Hematopoietic multipotent progenitor cell treated with erythropoietin and hydrocortisone succinate and interleukin-3 and kit ligand, for 4 days (in vitro differentiated cells): ENCODE measurements at places on chromosomes 7 and 10.

DNA sequence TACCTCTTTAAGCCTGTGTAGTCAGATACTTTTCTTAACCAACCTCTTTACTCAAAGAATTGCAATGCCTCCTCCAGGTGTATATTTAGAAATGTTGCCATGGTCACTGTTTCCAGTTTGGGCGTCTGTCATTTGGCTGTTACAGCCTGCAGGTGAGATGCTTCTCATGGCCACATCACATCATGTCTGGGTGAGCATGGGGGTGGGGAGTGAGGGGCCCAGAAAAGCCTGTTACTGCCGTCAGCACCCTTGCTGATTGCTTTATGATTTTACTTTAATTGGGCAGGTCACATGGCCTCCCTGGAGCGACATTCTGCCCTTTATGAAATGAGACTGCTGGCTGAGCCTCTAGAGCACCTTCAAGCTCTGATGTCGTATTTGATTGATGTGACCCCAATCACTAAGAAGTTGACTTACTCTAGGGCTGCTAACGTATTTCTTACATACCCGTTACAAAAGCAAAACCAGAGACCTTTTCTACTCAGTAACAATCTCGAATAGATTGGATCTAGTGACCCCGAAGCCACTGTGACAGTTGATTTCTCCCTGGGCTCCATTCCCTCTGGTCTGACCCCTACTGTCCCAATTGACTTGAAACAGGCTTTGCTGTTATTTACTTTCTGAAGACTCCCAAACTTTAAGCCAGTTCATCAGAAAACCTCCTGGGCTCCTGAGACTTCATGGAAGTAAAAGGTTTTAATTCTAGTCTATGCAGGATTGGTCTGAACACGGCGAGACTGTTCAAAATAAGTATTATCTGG, 60.7 kb downstream of the OTUD1 start:
- no peak for DNase-seq

DNA sequence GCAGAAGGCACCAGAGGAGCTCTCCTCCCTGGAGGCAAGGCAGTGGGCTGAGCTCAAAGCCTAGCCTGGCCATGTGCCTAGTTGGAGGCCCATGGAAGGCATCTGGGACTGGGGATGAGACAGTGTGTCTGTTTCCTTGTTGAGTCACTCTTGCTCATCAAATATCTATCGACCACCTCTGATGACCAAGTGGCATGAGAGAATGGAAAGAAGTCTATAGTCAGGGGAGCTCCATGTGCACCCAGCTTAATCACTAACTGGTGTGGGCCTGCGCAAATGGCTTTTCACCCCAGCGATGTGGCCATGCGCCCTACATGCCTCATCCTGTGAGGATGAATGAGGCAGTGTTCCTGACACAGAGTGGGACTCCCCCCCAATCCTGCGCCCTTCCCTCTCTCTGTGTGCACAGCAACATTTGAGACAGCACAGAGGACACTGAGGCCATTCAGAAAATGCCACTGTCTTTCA, 229.9 kb downstream of the RPS24 start:
- no peak for DNase-seq

- DNase-seq, result no peak
These were observed 617.6 kb downstream of the PTPRN2 start for GRCh38 chr7:157969995-157970394.

- DNase-seq, result no peak
These were observed 126.3 kb downstream of the MAD1L1 start for GRCh38 chr7:2106440-2106839.

DNA sequence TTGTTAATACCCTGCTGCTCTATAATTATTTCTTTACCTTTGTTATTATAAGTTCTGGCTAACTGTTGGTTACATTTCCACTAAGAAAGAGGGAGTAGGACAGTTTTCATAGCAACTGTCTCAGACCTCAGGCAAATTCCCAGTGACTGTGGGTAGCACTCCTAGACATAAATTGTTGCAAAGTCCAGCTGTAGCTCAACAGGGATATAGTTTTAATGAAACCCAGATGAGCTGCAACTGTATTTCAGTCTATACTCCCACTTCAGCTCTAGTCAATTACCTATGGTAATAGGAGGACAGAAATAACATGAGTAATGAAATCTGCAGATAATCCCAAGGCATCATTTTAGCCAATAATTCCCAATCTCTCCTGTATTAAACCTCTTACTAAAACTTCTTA, 103.0 kb upstream of the SEMA3A start:
- DNase-seq, result no peak

DNA sequence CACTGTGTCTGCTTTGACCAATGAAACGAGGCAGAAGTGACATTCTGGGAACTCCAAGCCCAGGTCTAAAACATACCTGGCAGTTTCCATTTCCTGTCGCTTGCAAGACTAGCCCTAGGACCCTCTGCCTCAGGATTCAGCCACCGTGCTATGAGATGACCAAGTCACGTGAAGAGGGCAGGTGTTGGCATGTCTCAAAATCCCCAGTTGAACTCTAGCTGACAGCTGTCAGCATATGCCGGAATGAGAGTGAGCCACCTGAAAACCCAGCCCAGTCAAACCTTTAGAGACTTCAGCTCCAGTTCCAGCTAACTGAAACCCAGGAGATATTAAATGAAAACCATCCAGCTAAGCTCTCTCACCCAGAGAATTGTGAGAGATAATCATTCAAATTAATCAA, 89.9 kb upstream of the PPP1R3A start:
- DNase-seq, result no peak

GRCh38 chr7:130273933-130274255, 7.2 kb downstream of the CPA2 start:
- DNase-seq, result no peak

- DNase-seq, result no peak
These were observed 68.4 kb upstream of the PDCD4 start for GRCh38 chr10:110803239-110803749.

- DNase-seq, result no peak
These were observed 17.1 kb downstream of the CHST3 start for GRCh38 chr10:71981015-71981875.

DNA sequence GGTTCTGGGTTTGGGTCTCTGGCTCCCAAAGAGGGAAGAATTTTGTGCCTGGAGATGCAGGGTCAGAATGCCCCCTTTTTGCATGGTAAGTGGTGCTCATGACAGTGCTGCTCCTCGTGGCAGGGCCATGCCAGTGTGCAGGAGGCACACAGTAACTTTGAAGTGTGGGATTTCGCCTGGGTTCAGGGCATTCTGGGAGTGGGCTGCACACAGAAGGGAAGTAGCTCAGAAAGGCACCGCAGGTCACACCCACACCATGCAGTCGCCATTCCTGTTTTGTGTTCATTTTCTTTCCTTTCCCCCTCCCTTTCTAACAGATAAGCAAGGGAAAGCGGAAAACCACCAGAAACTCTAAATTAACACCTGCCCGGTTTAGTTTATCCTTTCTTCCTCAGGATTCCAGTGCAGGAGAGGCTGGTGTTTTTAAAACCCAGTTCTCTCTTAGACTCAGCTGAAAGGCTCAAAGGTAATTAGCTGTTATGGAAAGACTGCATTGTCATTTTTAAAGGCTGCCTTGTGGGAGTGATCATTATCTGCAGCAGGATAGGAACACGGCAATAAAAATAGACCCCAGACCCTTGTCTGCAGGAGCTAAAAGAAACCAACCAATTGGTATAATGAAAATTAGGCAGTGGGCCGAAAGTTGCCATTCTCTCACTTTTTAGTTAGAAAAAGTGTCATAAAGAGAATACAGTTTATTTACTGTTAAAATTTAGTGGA, 50.2 kb downstream of the EEPD1 start:
- DNase-seq, result peak; percentile 37

- DNase-seq, result no peak
These were observed 22.0 kb upstream of the EEPD1 start for GRCh38 chr7:36131026-36131425.

GRCh38 chr7:103989785-103990767, 618 bp upstream of the RELN start:
- DNase-seq, result peak; percentile 28

DNA sequence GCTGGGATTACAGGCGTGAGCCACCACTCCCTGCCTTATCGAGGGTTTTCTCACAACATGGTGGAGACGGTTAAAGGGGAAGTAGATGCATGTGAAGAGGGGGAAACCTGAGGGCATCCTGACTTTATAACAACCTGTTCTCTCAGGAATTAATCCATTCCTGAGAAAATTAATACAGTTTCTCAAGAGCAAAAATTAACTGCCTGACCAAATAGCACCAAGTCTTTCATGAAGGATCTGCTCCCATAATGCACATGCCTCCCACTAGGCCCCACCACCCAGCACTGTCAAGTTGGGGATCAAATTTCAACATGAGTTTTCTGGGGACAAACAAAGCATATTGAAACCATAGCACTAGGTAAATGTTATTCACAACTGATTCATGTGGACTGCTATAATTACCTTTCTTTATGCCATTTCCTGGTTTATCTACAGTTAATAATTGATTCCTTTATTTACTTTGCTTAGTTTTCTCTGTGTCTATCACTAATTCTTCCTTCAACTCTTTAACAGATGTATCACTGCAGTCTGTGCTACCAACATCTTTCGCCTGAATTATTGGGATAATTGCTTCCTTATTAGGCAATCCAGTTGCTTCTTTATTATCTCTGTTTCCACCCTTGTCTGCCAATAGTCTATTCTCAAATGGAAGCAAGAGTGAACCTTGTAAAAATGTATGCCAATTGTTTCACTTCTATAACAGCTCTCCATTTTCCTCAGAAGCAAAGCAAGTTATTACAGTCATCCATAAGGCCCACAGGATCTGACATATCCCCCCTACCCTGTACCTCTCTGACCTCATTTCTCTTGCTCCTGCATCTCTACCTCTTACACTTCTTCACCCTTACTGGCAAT, 12.9 kb upstream of the MICU1 start:
- no peak for DNase-seq

DNA sequence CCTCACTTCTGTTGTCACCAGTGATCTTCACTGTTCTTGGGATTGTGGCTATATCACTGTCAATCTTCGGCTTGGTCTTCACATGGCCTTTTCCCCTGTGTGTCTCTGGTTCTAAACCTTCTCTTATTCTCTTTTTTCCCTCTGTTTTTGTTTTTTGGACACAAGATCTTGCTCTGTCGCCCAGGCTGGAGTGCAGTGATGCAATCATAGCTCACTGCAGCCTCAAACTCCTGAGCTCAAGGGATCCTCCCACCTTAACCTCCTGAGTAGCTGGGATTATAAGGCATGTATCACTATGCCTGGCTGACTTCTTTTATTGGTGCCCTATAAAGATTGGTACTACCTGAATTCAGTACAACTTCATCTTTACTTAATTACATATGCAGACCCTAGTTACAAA, 143.4 kb upstream of the EFCAB10 start:
- DNase-seq, result no peak

- DNase-seq, result no peak
These were observed 43.9 kb upstream of the GPR158 start for GRCh38 chr10:25130906-25131305.

GRCh38 chr7:90568213-90568612, 27.9 kb upstream of the CDK14 start:
- no peak for DNase-seq

GRCh38 chr7:129824291-129825208, 128.2 kb downstream of the UBE2H start:
- DNase-seq, result peak; percentile 40

DNA sequence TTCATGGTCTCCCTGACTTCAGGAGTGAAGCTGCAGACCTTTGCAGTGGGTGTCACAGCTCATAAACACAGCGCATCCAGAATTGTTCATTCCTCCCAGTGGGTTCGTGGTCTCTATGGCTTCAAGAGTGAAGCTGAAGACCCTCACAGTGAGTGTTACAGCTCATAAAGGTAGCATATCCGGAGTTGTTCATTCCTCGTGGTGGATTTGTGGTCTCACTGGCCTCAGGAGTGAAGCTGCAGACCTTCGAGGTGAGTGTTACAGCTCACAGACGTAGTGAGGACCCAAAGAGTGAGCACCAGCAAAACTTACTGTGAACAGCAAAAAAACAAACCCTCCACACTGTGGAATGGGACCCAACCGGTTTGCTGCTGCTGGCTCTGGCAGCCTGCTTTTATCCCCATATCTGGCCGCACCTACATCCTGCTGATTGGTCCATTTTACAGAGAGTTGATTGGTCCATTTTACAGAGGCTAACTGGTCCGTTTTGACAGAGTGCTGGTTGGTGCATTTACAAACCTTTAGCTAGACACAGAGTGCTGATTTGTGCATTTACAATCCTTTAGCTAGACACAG, 308.8 kb downstream of the PTPRN2 start:
- DNase-seq, result no peak

DNA sequence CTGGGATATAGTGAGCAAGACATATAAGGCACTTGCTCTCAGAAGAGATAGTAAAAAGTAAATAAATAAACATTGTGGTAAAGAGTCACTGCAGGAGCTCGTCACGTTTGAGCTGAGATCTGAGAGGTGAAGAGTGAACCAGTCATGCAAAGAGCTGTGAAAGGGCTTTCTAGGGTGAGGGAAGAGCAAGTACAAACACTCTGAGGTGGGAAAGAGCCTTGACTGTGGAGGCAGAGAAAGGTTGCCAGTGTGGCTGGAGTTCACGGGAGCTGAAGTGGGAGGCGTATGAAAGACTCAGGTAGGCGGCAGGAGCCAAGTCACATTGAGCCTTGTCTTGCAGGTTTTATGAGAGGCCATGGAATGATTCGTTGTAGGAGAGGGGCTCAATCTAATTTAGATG, 141.0 kb downstream of the C1GALT1 start:
- DNase-seq, result no peak

GRCh38 chr10:7383442-7383841, 27.4 kb downstream of the SFMBT2 start:
- peak; percentile 14 for DNase-seq

DNA sequence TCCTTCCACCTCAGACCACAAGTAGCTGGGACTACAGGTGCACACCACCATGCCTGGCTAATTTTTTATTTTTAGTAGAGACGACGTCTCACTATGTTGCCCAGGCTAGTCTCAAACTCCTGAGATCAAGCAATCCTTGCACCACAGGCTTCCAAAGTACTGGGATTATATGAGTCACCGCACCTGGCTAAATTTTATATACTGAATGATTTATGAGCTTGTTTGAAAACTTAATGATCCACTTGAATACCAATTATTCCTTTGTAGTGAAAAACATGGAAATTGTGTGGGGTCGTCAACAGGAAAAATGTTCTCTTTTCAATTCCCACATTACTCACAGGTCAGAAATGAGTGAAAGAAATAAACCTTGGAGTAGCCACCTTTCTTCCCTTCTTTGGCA, 31.3 kb downstream of the RAPGEF5 start:
- DNase-seq, result no peak

DNA sequence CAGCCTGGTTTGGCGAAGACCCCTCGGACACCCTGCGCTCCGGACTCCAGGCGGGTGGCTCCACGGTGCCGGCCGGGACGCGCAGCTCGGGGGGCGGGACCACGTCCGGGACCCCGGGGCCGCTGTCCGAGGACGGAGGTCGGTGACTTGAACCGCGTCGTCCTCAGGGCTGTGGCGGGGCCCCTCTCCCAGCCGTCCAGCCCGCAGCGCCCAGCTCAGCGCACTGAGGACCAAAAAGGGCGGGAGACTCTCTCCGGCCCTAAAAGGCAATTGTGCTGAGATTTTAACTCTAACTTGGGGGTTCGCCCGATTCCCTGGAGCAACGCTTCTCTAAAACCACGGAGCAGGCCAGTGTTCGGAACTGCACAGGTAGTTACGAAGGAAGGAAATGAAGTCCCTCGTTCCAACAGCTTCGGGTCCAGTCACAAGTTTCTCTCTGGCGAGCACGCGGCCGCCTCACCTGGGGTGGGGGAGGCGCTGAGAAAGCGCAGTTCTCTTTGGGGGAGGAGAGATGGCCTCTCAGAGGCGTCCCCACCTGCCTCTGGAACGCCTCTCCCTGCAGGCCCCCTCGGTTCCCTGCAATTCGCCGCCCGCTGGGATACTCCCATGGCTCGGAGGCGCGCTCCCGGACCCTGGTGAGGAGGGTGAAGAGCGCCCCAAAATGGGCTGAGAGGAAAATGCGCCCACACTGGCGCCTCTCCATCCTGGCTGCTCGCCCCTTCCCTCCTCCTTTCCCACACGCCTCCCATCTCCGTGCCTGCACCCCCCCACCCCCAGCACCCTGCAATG, 352.7 kb downstream of the DNAJB6 start:
- DNase-seq, result no peak
